ENCODE measurements at places on chromosomes 13 and 19.

GRCh38 chr13:35789335-35790165 lies 313.1 kb upstream of the MAB21L1 start:
- no peak for DNase-seq

DNA sequence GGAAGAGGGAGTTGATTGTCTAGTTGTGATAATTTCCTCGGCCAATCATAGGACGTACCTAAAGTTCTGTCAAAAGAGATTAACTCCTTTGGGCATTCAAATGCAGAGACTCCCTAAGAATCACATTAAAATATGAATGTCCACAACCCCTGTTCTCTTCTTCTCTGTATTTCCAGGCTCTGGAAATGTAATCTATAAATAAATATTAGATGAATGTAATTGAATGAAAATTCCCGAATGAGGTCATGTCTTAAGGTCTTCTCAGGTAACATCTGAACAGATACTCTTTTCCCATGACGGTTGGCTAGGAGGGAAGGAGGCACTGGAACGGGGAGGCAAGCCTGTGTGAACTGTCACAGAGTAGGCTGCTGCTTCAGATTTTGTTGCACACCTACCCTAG lies 145.2 kb downstream of the OXGR1 start:
- DNase-seq: no peak

DNA sequence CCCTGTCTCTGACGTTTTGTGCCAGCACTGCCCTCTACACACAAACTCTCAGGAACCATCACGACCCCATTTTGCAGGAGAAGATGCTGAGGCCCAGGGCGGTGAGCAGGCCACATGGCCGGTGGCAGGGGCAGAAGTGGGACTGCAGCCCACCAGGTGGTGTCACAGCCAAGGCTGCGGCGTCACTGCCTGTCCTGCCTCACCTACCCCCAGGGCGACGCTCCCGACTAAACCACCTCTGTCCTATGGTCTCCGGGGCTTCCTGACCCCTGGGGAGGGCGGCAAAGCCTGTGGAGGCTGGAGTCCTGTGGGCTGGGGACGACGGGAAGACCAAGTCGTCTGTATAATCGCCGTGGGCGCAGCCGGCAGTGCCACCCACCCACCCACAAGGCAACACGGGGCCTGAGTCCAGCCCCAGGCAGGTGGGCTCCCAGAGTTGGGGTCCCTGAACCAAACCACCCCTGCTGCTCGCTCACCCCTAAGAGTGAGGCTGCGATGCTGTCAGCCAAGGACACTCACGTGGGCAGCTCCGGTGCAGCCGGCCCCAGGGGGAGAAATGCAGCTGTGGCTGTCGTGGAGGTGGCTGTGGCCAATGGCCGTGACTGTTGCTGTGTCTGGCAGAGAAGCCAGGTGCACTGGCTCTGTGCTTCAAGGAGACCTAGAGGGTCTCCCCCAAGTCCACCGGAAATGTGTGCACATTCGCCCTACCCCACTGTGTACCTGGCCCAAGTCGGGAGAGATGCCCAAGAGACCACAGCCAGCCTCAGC lies 29.7 kb downstream of the RASA3 start:
- no peak for DNase-seq

- DNase-seq: no peak
Measured at GRCh38 chr19:51259348-51260245, 8.7 kb downstream of the SIGLECL1 start.

GRCh38 chr13:77506874-77507273 lies 28.6 kb upstream of the SCEL start:
- DNase-seq: no peak

DNA sequence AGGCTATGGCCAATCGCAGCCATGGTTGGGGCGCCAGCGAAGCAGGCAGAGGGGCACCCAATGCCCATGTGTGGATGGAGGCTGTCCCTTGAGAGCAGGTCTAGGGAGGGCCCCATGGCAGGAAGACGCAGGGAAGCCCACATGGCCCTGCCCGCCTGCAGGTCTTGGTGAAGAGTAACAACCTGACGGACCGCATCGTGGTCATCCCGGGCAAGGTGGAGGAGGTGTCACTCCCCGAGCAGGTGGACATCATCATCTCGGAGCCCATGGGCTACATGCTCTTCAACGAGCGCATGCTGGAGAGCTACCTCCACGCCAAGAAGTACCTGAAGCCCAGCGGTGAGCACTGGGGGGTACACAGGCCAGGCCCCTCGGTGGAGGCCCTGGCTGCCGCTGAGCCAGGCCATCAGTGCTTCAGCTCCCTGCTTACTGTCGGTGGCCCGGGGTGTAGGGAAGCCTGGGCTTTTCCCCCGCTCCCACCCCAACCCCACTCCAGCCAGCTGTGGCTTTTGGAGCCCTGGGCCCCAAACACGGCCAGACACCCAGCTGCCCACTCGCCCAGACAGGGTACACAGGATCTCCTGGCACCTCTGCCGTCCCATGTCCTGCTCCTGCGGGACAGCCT lies 14.6 kb downstream of the YIPF2 start:
- no peak for DNase-seq

- no peak for DNase-seq
Measured at GRCh38 chr19:21571316-21571715, 65.9 kb downstream of the ZNF429 start.

GRCh38 chr13:33191425-33192210 lies 93.9 kb downstream of the STARD13 start:
- DNase-seq: no peak

GRCh38 chr19:39318071-39318470 lies 2.6 kb downstream of the LRFN1 start:
- no peak for DNase-seq

- no peak for DNase-seq
Measured at GRCh38 chr13:63209330-63210017, 1793.8 kb upstream of the PCDH20 start.

DNA sequence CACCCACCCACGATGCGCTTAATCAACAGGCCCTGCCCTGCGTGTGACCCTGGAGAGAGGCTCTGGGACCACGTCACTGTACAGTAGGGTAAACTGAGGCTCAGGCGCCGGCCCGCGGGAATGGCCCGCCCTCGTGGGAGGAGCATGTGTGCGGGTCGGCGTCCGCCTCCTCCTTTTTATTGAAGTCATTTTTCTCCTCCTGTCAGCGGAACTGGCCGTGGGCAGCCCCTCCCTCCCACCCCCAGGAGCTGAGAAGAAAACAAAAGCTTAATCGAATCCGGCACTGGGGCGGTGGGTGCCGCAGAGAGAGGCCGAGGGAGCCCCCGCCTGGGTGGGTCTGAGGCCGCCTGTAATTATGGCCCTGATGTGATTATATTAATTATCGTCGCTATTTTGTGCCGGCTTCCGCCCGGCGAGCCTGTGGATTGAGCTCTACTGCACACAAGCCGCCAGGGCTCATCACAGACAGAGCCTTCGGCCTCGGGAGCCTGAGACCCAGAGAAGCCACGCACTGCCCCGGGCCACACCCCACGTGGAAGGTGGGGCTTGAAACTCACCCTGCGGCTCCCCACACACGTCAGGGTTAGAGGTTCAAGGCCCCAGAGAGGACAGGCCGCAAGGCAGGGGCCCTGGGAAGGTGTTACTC lies 7.0 kb downstream of the C2CD4C start:
- no peak for DNase-seq

DNA sequence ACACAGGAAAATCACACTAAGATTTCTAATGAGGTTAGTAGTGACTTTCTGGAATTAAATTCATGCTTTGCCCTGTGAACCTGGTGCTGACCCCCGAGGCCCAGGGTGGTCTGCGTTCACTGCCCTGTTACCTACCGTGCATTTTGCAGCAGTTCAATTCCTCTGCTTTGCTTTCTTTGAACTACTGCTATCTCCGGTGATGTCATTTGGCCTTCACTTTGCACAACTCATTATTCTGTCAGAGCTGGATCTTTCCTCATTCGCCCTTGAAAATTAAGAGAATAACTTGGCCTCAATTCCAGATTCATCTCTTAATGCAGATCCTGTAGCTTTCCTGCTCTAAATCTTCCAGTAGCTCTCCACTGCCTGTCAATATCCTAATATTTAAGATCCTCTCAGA lies 8.8 kb upstream of the LRRC63 start:
- no peak for DNase-seq

DNA sequence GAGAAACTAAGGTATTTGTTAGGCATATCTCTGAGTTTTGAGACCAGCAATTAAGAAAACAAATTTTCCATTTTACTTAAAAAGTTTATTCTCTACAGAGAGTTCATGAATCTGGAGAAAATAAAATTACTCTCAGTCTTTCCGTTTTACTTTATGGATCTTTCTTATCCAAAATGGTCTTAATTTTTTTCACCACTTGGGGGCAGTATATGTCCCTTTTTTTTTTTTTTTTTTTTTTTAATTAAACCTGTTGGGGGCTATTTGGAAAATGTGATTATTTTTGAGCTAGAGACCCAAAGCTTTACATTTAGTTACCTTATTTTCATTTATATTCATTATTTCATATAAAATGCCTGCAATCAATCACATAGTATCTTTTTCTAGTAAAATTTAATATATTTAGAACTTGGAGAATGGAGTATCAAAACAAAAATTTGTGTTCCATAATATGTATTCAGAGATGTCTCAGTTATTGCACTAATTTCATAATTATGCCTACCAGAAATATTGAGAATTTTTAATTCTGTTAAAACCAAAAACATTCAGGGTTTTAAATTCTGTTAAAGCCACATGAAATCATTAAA lies 27.1 kb downstream of the PIBF1 start:
- DNase-seq: no peak

DNA sequence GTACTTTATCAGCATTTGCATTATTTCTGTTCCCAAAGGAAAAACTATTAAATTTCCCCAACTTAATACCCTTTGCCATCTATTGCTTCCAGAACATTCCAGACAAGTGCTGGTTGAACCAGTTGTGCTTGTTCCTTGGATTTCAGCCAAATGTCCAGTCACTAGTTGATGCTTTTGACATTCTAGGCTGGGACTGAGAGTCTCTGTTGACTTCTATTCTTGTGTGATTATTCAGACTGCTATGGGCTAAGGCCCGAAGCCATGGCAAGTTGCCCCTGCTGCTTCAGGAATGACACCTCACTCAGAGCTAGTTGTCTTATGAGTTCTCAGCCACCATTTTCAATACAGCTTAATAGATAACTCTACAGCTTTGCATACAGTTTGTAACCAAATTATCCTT lies 458.1 kb upstream of the ARGLU1 start:
- DNase-seq: no peak

- DNase-seq: no peak
Measured at GRCh38 chr13:65095161-65096082, 2134.7 kb downstream of the PCDH9 start.

GRCh38 chr19:41801792-41802211 lies 5.4 kb downstream of the CEACAM3 start:
- no peak for DNase-seq

DNA sequence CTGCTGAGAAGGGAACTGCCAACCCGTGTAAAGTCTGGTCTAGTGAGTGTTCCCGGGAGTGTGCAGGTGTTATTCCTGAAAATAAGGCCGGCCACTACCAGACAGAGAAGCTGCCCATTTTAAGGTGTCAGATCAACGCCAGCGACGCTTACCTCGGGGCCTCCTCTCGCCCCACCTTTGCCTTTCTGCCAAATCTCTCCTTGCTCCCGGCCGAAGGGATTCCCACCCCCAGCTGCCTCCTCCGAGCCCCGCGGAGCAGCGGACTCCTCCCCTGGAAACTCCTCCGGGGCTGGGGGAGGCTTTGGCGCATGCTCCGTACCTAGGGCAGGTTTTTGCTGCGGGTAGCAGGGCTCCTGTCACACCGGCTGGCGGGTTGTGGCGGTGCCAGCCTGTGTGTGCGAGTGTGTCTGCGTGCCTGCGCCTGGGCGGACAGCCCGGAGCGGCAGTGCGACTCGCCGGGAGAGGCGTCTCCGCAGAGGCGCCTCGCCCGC lies at the start of gene HS6ST3:
TSS of gene HS6ST3 (plus strand) at position 359 of the 491 bp plus-strand sequence.
- DNase-seq: no peak

- DNase-seq: no peak
Measured at GRCh38 chr13:110767476-110767875, 54.0 kb downstream of the ING1 start.

DNA sequence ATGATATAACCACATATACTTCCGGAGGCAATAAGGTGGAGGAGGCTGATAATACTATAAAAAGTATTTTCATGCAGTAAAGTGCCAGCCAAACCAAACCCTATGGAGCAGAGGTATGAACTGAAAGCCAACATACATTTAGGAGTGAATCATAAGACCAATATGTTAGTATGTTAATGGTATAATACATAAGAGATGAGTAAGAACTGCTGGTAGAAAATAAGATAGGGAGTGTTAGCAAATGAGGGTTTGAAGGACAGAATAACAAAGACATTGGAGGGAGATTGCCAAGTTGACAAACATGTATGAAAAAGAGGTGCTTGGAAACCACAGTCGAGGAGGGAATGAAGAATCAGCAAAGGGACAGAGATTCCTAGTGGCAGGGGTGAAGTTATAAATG lies 10.8 kb downstream of the ENOX1 start:
- no peak for DNase-seq

DNA sequence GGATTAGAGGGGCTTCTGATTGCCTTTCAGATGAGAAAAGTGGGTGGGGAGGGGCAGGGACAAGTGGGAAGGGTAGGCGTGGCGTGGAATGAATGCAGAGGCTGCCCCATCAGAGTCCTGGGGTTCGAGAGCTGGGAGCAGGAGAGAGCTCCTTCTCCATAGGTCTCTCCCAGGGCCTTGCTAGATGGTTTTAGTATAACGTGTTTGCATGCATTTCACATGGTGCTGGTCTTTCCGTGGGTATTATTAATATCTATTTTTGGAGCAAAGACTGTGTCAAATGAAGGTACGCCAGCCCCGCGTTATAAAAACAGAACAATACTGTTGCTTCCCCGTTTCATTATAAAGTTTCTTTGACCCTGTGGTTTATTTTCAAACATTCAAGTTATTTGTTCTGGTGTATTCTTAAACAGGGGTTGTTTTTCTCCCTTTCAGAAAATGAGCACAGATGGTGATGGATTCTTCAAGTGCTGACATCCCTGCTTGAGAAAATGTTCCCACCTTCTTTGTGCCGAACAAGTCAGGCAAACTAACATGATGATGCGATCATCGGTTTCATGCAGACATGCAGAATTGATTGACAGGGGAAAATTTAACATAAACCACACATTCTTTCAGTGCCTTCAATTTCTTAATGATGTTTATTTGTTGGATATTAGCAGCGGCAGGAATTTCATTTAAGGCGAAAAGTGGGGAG lies 62.1 kb upstream of the ZNF536 start:
- DNase-seq: no peak

GRCh38 chr19:19651076-19651475 lies 7.6 kb upstream of the GMIP start:
- no peak for DNase-seq

- no peak for DNase-seq
Measured at GRCh38 chr13:46964789-46965527, 68.1 kb upstream of the HTR2A start.

DNA sequence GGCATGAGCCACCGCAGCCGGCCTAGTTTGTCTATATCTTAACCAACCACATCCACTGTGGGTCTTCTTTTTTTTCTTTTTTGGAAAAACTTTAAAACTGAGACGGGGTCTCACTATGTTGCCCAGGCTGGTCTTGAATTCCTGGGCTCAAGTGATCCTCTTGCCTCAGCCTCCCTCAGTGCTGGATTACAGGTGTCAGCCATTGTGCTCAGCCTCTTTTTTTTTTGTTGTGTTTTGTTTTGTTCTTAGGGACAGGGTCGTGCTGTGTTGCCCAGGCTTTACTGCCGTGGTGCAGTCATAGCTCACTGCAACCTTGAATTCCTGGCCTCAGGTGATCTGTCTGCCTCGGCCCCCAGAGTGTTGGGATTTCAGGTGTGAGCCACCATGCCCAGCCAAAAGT lies 7.4 kb downstream of the SNRNP70 start:
- DNase-seq: no peak

All from activated CD8-positive, alpha-beta memory T cell treated with anti-CD3 and anti-CD28 coated beads for 1 hour (primary cell).